ENCODE measurements at places on chromosomes 5 and 9.
A peak's percentile ranks its signal among the peaks of the same experiment; 100 is the strongest.

DNA sequence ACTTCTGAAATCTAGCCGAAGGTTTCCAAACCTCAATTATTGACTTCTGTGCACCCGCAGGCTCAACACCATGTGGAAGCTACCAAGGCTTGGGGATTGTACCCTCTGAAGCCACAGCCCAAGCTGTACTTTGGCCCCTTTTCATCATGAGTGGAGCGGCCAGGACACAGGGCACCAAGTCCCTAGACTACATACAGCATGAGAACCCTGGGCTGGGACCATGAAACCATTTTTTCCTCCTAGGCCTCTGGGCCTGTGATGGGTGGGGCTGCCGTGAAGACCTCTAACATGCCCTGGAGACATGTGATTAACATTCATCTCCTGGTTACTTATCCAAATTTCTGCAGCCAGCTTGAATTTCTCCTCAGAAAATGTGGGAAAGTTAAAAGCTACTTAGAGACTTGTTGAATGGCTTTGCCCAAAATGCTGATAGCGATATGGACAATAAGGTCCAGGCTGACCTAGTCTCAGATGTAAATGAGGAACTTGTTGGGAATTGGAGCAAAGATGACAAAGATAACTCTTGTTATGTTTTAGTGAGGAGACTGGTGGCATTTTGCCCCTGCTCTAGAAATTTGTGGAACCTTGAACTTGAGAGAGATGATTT, 34.1 kb upstream of the CPLANE1 start:
- no peak overlapping the region for H3K27ac ChIP-seq
- no peaks in the 10 kb centered on the region for H3K36me3 ChIP-seq
- no peak for DNase-seq
- no peaks in the 10 kb centered on the region for H3K27me3 ChIP-seq

DNA sequence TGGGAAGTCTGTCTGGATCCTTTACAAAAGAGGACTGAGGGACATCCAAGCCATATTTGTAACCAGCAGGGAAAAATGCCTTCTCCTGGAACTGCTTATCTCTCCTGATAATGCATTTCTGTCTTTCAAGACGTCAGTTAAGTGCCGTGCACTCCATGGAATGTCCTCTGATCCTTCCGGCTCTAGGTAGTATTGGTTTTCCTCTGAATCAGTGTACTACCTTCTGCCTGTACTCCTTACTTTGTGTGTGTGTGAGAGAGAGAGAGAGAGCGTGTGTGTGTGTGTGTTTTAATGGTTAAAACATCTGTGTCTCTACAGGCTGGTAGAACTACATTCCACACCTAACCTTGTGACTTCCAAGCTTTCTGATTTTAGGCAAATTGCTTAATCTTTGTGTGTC, 89.9 kb downstream of the PIP5K1B start:
- no peak for DNase-seq
- no peak overlapping the region for H3K27ac ChIP-seq
- H3K27me3 ChIP-seq, result no peaks in the 10 kb centered on the region
- no peaks in the 10 kb centered on the region for H3K36me3 ChIP-seq

DNA sequence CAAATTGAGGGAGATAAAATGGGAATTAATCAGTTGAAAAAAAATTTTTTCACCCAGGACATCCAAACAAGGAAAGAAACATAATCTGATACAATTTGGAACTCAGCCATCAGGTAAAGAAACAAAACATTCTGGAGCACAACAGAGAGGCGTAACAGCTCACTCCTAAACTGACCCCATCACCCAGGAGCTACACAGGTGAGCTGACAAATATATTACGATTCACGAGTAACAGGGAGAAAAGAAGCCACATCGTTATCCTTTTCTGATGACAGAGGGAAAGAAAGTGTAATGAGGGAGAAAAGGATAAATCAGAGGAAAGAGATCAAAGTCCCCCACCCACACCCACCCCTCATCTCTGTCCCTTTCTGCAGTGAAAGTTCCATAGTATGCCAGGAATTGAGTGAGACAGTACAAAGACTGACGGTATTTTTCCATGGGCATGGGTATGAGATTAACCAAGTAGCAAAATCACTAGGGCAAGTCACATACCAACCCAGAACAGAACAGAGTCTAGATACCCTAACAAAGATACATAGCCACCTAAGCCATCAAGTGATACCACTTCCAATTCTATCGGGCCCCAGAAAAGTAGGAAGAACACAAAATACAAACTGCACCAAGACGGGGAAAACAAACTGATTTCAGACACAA, 45.4 kb downstream of the TMEM245 start:
- DNase-seq, result no peak
- no peaks in the 10 kb centered on the region for H3K36me3 ChIP-seq
- H3K27me3 ChIP-seq, result no peaks in the 10 kb centered on the region
- H3K27ac ChIP-seq, result no peak overlapping the region

DNA sequence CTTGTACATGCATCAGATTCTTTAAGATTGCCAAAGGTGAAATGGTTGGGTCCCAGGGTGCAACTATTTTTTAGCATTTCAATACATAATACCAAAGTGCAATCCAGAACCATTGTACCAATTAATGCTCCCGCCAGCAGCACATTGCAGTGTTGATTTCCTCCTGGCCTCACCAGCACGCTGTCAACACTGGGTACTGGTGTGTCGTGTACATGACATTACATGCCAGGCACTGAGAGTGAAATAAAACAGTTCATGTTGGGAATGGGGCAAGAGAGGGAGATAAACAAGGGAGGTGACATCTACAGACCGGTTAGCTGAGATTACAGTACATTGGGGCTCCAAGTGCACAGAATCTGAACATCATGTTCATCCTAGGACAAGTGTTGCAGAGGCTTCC, 37.8 kb downstream of the HMGCS1 start:
- H3K36me3 ChIP-seq, result no peaks in the 10 kb centered on the region
- DNase-seq, result no peak
- H3K27ac ChIP-seq, result no peak overlapping the region
- H3K4me1 ChIP-seq, result peaks cover 11% of the 10 kb centered on the region

GRCh38 chr9:71177901-71178300, 56.5 kb upstream of the TRPM3 start:
- no peaks in the 10 kb centered on the region for H3K27me3 ChIP-seq
- no peak for DNase-seq
- H3K4me1 ChIP-seq, result no peaks in the 10 kb centered on the region
- no peaks in the 10 kb centered on the region for H3K36me3 ChIP-seq
- no peak overlapping the region for H3K27ac ChIP-seq

- peak; percentile 89 for DNase-seq
- H3K4me1 ChIP-seq, result peaks cover 20% of the 10 kb centered on the region
- H3K27me3 ChIP-seq, result no peaks in the 10 kb centered on the region
Observed at GRCh38 chr5:138725153-138725817, 27.9 kb upstream of the CTNNA1 start.

- H3K27ac ChIP-seq, result no peak overlapping the region
- no peak overlapping the region for H3K4me3 ChIP-seq
- H3K4me1 ChIP-seq, result peaks cover 7% of the 10 kb centered on the region
- H3K36me3 ChIP-seq, result no peaks in the 10 kb centered on the region
Observed at GRCh38 chr9:14165376-14166035, 148.4 kb downstream of the NFIB start.

DNA sequence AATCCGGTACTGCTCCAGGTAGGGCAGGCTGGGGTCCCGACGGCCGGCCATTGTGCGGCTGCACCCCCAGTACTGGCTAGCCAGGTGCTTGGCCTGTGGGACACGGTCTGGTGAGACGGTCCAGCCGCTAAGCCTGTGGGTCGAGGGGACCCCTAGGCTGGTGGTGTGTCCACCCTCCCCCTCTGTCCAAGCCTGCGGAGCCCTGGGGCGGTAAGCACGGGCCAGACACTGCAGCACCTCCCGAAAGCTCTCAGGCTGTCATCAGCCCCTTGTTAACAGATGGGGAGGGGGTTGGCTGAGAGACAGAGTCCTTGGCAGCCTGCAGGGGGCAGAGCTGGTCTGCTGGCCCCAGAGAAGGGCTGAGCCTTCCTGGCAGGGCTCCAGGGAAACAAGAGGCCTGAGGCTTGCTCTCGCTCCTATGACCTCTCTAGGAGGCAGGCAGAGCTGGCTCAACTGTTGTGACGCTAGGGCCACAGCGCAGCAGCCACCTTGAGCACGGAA, 11.8 kb upstream of the MRNIP start:
- H3K27ac ChIP-seq, result no peak overlapping the region
- H3K36me3 ChIP-seq, result peaks cover 75% of the 10 kb centered on the region
- DNase-seq, result no peak
- H3K27me3 ChIP-seq, result no peaks in the 10 kb centered on the region
- H3K4me1 ChIP-seq, result no peaks in the 10 kb centered on the region

DNA sequence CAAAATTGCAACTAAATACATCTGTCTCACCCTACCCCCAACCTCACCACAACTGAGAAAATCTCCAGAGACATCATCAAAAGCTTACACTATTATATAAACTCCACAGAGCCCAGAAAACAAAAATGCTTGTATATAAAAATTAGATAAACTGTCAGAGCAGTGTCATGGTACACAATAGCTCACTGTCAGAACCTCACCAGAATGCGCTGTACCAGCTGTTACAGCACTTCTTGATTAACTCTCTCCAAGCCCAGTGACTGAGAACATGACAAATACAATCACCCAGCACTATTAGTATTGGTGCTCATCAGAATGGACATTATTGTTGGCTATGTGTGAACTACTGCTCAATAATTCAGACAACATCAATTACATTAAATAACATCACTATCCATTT, 65.7 kb downstream of the ZDHHC21 start:
- no peak for DNase-seq
- H3K36me3 ChIP-seq, result peaks cover 7% of the 10 kb centered on the region
- no peaks in the 10 kb centered on the region for H3K27me3 ChIP-seq
- no peaks in the 10 kb centered on the region for H3K4me1 ChIP-seq
- H3K4me3 ChIP-seq, result no peak overlapping the region
- no peak overlapping the region for H3K27ac ChIP-seq

DNA sequence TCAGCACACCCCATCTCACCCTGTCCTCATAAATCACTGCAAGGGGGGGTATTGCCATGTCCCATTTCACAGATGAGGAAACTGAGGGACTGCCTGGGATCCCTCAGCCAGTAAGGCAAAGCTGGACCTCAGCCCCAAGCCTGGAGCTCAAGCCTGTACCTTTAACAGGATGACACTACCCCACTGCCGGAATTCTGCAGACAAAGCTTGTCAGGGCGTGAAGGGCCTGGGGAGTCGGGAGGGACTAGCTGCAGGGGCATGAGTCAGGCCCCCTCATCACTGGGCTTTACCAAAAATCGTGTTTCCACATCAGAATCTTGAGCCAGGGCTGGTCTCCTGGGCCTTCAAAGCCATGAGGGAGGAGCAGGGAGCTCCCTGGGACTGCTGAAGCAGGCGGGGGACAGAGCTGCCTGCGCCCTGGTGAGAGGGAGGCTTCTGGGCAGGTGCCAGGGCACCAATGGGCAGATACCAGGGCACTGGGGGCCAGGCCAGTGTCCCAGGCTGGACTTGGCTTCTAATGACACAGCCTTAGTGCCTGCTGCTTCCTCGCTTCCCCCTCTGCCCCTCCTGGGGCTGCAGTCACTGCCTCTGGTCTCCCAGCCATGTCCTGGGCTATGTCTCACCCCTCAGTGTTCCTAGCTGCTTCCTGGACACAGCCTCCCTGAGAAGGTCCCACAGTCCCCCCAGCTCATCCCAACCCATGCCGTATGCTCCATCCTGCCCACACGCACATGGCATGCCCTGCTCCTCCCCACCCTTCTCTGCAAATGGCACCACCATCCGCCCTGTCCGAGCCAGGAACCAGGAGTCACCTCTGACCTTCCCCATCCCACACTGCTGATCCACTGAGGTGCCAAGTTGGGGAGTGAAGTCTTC, 80.7 kb downstream of the LMX1B start:
- no peaks in the 10 kb centered on the region for H3K4me1 ChIP-seq
- no peak overlapping the region for H3K4me3 ChIP-seq
- H3K27me3 ChIP-seq, result no peaks in the 10 kb centered on the region
- H3K27ac ChIP-seq, result no peak overlapping the region

- H3K27ac ChIP-seq, result no peak overlapping the region
- H3K4me3 ChIP-seq, result no peak overlapping the region
- H3K4me1 ChIP-seq, result no peaks in the 10 kb centered on the region
- no peak for DNase-seq
- H3K36me3 ChIP-seq, result no peaks in the 10 kb centered on the region
- no peaks in the 10 kb centered on the region for H3K27me3 ChIP-seq
Observed at GRCh38 chr9:26058111-26058895, 380.1 kb upstream of the TUSC1 start.

DNA sequence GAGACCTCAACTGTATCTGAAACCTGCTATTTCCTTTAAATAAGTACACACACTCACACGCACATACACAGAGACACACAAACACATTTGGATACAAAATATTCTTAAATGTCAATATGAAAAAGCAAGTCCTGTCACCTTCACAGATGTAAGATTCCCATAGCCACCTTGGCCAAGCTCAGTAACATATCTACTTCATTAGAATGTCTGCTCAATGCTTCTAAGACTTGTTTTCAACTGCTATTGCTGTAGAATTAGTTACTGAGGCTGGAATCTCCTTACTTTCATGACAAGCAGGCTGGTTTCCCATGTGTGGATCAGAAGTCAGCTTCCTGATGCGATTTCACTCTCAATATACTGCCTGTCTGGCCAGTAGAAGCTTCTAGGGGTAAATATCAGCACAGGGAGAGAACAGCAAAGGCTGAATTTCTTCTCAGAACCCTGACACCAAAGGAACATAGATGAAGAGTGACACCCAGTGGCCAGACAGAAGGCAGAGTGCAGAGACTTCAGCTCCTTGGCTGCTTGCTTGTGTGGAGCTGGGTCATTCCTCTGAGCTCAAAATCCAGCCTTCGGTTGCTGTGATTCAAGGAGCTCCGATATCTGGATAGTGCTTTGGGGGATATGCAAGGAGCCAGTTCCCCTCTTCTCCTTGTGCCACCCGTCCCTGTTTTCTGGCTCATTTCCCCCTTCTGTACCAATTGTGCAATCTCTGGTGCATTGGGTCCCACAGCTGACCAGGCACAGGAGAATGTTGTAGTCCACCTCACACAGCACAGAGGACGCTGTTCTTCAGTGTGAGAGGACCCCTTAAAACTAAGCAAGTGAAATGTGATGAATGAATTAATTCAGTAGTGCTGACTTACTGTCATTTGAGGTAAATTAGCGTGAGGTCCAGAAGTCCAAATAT, 26.6 kb upstream of the ABLIM3 start:
- no peak for DNase-seq
- H3K36me3 ChIP-seq, result no peaks in the 10 kb centered on the region
- H3K4me1 ChIP-seq, result no peaks in the 10 kb centered on the region
- no peak overlapping the region for H3K27ac ChIP-seq
- no peaks in the 10 kb centered on the region for H3K27me3 ChIP-seq
- H3K4me3 ChIP-seq, result no peak overlapping the region

- H3K4me3 ChIP-seq, result no peak overlapping the region
- H3K4me1 ChIP-seq, result peaks cover 8% of the 10 kb centered on the region
- DNase-seq, result no peak
- no peak overlapping the region for H3K27ac ChIP-seq
- no peaks in the 10 kb centered on the region for H3K36me3 ChIP-seq
Observed at GRCh38 chr9:91586282-91586681, 162.7 kb upstream of the NFIL3 start.
